GOT3 (cell line): ENCODE measurements at places on chromosomes 16 and 17.

- DNase-seq: no peak
Measured at GRCh38 chr16:55115506-55115905, 184.8 kb downstream of the IRX5 start.

GRCh38 chr17:27559506-27560481 lies 71.2 kb upstream of the LGALS9 start:
- DNase-seq: no peak

GRCh38 chr17:50221266-50221863 lies 19.9 kb upstream of the COL1A1 start:
- no peak for DNase-seq

DNA sequence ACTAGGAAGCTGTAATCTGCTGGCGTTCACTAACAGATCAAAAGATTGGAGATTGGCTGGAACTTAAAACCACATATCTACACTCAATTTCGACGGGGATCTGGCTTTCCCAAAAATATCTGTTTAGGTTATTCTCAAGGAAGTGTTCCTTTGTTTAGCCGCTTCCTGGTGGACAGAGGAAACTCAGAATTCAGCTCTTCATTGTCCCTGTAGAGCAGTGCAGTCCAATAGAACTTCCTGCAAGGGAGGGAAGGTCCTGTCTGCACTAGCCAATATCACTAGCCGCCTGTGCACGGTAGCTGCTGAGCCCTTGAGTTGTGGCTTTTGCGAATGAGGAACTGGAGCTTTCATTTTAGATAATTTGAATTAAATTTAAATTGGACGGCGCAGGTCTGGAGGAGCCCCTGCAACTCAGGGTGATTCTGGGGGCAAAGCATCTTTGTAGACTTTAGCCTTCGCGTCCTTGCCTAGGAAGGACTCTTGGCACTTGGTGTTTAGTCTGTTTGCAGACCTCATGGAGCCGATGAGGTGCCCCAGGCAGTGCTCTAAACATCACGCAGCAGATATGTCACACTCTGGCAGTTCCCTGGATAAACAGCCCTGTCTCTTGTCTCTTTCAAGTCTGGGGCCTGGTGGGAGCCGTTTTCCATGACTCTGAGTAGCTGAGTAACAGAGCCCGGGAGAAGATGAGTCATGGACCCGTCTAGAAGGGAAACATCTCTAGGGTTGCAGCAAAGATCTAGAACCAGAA lies 122.2 kb downstream of the CCDC182 start:
- DNase-seq: no peak

- no peak for DNase-seq
Measured at GRCh38 chr16:55250701-55251100, 73.3 kb upstream of the IRX6 start.

DNA sequence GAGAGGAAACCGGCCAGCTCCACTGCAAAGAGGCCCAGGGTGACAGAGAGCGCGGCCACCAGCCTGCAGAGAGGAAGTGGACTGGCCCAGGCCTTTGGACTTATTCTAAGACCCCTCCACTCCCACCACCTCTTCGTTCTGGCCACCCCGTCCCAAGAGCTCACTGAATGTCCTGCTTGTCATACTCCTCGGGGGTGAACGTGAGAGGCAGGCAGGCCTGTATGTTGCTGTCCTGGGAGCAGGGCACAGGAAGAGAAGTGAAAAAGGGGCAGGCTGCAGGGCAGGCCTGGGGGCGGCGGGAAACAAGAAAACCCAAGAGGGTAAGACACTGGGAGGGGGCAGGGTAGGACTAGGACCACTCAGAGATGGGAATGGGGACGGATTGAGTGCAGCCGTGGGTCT lies 384 bp downstream of the TMEM107 start:
- no peak for DNase-seq

- DNase-seq: no peak
Measured at GRCh38 chr17:61323003-61323908, 76.4 kb upstream of the TBX2 start.

DNA sequence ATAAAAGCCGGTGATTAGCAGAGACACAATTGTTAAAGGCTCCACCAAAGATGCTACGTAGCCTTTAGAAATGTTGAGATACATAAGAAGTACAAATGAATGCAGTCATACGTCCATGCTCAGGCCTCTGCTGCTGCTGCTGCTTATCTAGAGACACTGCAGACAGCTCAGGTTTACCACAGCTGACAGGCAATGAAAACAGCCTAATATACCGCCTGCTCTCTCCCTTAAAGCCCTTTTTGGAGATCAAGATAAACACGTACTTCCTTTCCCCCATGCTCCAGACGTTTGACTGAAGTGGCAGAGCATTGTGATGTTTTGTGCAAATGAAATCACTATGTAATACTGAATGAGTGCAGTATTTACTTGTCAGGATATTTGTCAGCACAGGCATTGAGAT lies 185.3 kb downstream of the AATF start:
- DNase-seq: no peak

GRCh38 chr17:61144137-61144536 lies 255.5 kb upstream of the TBX2 start:
- DNase-seq: no peak

DNA sequence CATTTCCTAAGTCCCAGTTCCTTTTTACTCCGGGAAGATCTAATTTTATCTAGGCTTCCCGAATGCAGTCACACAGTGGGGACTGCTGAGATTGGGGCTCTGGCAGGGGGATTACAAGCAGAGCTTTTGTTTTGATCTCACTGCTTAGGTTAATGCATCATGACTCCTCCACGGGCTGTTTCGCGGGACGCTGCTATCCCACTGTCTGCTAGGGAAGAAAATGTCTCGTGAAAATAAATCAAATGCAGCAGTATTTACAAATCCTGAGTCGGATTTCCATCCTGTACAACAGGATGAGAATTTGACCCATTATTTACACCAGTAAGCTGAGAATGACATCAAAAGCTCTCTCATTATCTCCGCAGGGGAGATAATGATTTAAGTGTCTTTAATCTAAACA lies 83.8 kb downstream of the CDH11 start:
- no peak for DNase-seq

- peak; percentile 32 for DNase-seq
Measured at GRCh38 chr16:67862623-67863583, 9.9 kb upstream of the EDC4 start.

GRCh38 chr16:56257666-56258342 lies 66.5 kb downstream of the GNAO1 start:
- DNase-seq: no peak

DNA sequence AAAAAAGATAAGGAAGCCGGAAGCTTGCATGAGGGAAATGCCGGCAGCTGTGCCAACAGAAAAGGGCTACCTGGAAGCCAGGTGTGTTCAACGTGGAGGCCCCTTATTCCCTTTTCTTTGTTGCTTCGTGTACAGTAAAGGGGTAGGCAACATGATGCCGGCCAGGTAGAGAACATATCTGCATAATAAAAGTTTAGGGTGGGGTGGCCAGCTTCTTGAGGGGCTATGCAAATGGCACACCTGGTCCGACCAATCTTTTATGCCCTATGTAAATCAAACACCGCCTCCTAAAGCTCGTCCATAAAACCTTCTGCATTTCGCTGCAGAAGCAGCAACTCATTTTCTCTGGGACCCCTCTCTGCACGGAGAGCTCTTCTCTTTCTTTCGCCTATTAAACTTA lies 911.6 kb downstream of the KCNJ2 start:
- no peak for DNase-seq

- no peak for DNase-seq
Measured at GRCh38 chr17:50272711-50273653, 1.3 kb upstream of the TMEM92 start.

DNA sequence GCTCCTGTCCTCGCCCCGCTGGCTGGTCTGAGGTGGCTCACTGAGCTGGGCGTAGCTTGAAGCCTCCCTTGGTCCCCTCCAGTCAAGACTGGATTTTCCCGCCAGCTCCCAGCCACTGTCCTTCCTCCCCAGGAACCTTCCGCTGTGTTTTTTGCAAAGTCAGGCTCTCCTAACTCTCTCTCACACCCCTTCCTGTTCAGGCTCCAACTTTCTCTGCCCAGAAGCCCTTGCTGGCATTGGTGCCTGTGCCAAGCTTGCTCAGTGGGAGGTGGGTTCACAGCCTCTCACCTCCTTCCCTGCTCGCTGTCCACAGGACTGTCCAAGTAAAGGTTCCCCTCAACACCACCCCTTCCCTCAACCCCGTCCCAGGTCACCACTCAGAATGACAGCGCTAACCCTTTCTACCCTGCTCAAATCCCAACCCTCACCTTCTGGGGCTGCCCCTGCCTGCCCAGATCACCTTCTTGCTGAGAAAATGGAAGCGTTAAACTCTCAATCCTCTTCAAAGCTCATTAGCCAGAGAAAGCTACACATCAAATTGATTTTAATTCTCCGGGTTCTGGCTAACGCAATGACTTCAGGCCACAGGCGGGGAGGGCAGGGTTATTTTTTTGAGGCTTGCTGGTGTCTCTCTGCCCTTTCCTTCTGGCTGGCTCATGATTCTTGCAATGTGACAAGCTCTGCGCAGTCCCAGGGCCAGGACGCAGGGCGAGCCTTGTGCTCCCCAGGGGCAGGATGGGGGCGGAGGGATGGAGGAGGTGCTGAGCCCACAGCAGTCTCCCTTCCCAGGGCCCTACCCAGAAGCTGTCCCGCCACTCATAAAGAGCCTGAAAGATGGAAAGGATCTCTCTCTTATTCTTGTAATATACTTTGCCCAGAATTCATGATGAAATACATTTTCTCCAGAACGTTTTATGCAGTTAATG lies 357.2 kb upstream of the TNRC6C start:
- no peak for DNase-seq

- no peak for DNase-seq
Measured at GRCh38 chr17:58323366-58324055, 5.1 kb downstream of the TSPOAP1 start.

DNA sequence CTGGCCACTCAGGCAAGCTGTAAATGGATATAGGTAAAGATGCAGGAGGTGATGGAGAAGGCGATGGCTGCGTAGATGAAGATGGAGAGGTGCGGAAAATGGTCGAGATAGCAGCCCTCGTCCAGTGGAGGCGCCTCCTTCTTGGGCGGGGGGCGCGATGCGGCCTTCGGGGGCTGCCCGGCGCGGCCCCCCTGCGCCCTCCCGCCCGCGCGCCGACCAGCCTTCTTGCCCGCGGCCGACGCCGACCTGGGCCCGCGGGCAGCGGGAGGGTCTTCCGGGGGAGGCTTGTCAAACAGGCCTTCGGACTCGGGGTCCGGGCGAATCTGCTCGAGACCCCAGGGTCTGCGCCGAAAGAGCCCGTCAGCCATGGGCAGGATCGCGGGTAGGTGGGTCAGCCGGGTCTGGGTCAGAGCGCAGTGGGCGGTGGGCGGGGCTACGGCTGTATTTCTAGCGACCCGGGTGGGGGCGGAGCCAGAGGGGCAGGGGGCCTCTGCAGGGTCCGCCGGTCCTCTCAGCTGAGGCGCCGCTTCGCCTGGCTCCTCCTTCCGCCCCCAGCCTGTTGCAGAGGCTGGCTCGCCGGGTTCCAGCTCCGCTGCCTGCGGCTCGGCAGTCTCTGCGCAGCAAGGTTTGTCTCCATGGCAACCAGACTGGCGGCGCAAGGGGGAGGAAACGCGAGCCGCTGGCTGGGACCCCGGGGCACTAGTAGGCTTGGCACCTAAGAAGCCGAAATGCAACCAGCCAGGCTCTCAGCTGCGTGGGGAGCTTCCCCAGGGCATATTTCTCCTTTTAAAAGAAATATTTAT lies 14.4 kb downstream of the MIS12 start:
- peak; percentile 36 for DNase-seq

DNA sequence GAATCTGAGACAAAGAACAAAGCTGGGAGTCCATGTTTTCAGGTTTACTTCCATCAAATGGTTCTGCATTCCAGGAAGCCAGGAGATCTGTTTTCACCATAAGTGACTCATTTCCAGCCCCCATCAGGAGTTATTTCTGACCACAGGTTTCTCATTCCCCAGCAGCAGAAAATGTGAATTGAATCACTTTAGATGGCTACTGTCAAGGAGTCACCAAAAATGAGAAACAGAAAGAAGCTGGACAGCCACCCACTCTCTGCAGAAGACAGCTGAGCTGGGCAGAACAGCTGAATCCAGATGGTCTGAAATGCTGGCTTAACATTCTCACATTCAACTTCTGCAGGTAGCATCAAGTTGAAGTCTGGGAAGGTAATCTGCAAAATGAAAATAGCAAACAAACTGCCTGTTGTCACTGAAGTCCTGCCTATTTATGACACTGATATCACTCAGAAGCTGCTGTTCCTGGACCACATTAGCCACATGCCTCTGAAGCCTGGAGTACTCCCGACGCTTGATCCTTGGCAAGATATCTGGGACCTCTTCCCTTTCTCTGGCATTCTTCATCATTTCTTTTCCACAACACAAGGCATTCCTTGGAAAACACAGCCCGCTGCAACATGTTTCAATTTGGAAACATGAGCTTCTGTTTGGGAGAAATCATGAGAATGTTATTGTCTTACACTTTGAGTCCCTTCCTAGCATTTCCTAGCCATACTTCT lies 15.3 kb downstream of the CCL11 start:
- no peak for DNase-seq

GRCh38 chr16:59773330-59773729 lies 1039.2 kb upstream of the GOT2 start:
- DNase-seq: no peak

DNA sequence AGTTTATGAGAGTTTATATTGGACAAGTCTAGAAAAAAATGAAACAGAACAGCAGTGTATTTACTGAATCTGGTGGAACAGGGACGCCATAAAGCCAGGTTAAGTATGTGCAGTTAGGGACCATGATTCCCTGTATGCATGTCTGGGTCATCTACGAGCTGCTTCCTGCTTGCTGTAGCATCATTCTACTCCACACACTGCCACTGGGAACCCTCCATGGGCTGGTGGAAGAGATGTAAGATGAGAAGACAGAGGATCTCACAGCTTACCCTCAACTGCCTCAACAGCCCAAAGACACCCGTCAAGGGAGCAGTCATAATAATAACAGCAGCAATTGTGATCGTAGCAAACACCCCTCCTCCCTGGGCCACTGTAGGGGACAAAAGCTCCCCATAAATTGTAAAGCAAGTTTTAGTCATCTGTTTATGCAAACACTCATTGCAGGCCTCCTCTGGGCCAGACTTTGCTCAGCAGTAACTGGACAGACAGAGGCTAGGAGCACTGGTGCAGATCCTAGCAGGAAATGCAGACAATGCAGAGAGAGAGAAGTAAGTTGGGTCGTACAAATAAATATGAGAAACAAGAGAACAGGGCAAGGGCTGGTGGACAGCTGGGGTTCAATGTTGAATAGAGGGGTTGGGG lies 188.0 kb downstream of the SOX9 start:
- DNase-seq: no peak
